ENCODE measurements at places on chromosomes 13 and 19.

GRCh38 chr19:6873708-6874431 lies 13.5 kb upstream of the ADGRE1 start:
- no peak for DNase-seq

DNA sequence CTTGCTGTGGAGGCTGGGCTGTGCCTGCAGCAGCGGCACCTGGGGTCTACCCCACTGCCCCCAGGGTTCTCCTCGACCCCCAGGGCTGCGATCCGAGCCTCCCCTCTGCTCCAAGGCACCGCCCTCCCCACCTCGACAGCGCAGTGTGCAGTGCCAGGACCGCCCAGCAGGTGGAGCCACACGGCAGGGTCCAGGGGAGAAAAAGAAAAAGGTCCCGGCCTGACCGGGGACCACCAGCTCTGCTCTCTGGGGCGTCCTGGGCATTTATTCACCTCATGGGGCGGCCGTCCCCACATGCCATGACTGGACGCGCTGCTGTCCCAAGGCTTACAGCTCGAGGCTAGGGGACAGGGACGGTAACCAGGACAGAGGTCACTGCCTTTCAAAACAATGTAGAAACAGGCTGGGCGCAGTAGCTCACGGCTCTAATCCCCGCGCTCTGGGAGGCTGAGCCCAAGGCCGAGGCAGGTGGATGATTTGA lies 10.6 kb downstream of the REXO1 start:
- DNase-seq = no peak

GRCh38 chr13:48797127-48797526 lies 143.4 kb downstream of the CYSLTR2 start:
- DNase-seq = no peak

DNA sequence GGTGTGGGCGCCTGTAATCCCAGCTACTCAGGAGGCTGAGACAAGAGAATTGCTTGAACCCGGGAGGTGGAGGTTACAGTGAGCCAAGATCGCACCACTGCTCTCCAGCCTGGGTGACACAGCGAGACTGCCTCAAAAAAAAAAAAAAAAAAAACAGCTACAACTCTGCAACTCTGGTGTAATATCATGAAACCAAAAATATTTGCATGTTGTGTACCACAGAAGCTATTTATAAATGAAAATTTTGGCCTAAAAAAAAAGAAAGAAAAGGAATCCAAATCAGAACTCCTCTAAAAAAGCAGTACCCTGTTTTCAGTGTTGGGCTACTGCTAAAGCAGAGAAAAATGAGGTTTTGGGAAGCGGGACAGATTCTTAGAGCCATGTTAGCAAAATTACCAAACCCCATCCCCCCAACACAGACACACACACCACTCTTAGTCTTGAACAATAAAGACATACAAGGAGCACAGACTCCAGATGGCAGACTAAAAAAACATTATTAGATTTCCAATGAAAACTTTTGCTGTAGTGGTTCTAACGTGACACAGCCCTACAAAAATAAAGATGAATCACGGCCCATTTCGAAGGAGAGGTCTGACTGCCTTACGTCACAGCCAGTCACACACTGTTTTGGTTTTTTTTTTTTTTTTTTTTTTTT lies 51.5 kb downstream of the INSR start:
- DNase-seq = no peak

- DNase-seq = peak; percentile 45
Measured at GRCh38 chr13:25727250-25727649, 324.6 kb downstream of the SHISA2 start.

DNA sequence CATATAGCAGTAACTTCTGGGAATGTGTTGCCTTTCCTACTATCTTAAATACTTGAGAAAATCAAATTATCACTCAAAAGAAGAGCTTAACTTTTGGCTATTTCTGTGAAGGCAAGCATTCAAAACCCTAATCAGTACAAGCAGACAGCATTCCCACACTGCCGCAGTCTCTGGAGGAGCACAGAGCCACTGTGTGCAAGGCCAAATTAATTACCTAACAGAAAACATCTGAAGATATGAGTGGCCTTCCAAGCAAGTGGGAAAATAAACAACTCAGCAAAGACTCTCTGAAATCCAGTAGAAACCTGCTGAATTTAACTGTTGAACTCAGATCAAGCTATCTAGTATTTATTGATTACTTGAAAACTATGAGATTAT lies 68.2 kb downstream of the COL4A1 start:
- no peak for DNase-seq

DNA sequence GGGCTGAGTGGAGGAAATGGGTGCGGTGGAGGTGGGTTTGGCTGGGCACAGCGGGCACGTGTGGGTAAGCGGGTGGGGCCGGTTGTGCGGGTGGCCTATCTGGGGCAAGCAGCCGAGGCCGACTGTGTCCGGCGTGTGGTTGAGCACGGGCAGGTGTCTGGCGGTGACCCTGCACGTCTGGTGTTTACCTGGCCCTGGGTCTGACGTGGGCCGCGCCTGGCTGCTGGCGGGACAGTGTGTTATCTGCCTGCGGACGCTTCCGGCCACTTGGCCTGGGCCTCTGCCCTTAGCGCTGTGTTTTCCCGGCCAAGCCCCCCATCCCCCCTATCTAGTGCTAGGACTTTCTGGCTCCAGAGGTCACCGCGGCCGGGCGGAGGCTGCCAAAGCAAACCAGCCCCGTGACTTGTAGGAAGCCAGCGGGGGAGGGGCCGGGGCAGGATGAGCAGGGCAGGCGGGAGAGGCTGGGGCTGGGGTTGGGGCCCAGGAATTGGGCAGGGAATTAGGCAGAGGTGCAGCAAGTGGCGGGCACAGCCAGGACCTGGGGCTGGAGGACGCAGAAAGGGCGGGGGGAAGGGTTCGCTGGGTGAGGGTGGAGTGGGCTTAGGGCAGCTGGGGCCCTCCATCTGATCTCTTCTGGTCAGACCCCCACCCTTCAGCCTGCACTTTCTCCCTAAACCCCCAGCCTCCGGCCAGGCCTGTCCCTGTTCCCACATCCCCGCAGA lies 534 bp upstream of the HPN start:
- DNase-seq = peak; percentile 49

DNA sequence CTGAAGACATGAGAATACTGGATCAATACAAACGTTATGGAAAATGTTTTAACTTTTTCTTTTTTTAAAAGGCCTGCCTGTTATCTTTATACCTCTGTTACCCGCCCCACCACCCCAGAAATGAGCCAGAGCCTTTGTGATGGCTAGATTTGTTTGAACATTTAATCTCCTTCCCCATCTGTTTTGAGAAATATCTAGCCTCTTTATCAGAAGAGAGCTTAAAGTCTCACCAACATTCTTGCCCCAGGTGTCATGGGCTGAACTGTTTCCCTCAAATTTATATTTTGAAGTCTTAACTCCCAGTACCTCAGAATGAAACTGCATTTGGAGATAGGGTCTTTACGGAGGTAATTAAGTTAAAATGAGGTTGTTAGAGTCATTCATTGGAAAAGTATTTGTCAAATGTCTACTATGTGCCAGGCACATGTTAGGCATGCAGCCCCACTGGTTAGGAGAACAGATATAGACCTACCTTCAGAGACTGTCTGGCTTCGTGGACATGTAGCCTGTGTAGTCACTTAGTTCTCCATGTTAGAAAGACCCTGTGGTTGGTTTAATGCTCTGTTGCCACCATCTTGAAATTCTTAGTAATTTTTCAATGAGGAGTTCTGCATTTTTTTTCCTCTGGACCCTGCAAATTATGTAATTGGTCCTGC lies 6.3 kb upstream of the RB1 start:
- DNase-seq = no peak
